ENCODE measurements at places on chromosomes 1 and 21. TPM values are rescaled to one million over a fixed set of nuclear protein-coding genes. Genes with fewer than 3 reads are reported as not detected.

ZBTB48 gene
- total RNA-seq = 37.6 TPM

LRRC53 gene
- total RNA-seq = not detected

DNA sequence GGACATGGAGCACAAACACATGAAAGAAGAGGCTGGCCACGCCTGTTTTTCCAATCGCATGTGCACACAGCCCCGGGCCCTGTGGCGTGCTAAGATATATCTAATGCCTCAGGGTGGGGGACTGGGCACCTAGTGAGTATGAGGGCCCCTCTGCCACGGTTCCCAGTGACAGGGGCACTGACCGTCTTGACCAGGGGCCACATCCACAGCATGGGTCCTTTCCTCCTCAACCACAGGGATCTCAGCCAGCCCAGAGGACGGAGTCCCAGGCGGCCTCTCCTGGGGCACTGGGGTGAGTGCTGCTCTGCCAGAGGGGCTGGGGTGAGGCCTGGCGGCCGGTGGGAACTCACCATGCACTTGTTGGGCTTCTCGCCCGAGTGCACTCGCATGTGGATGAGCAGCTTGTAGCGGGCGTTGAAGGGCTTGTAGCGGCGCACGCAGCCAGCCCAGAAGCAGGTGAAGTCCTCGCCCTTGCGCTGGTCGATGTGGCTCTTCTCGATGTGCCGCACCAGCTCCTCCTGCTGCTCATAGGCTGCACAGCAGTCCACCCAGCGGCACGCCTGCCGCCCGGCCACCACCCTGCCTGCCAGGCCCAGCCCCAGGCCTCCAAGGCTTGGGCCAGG lies 134.7 kb downstream of the DMRTB1 start:
- DNase-seq = peak; percentile 21

GRCh38 chr1:86429122-86429725 lies 5.3 kb downstream of the CLCA2 start:
- DNase-seq = no peak

- DNase-seq = no peak
These were observed 67.2 kb upstream of the IFNAR2 start for GRCh38 chr21:33162436-33162951.

- peak; percentile 94 for DNase-seq
These were observed 4.4 kb downstream of the ENTREP3 start for GRCh38 chr1:155250633-155251449.

- no peak for DNase-seq
These were observed 15.6 kb downstream of the BATF3 start for GRCh38 chr1:212684076-212684475.

GRCh38 chr1:78113156-78113916 lies 67.6 kb downstream of the GIPC2 start:
- DNase-seq = no peak

DNA sequence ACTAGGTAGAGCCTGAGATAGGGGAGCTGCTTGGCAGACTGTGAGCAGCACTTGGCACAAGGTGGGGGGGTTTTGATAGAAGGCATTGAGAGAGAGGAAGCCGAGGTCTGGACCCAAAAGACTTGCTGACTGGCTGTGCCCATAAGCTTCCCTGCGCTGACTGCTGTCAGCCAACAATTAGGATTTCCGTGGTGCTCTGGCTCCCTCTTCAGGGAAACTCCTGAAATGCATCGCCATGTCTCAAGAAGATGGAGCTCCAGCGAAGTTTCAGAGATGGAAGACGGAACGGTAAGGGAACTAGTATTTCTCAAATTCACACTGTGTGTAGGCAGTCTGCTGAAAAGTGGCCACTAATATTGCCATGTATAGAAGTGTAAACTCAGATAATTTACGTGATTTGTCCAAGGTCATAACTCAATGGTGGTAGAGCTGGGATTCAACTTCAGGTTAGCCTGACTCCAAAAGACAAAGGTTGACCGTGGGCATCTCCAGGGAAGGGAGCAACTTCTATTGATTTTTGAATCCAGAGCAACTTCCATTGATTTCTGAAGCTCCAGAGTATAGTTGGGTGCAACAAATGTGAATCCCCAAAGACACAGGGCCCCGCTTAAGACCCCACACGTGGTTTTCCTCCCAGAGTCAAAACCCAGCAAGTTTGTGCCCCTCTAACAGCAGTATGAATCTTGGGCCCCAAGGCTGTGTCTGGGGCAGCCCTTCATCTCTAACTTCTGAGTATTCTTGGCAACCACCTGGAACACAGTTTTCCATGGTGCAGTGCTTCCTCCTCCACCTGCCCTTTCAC lies 44.5 kb upstream of the CRNN start:
- DNase-seq = peak; percentile 82

- no peak for DNase-seq
These were observed 140.2 kb upstream of the SGIP1 start for GRCh38 chr1:66393586-66394287.

SPRR3 gene
- not detected for total RNA-seq

CHAF1B gene
- 6.3 TPM for total RNA-seq

DNA sequence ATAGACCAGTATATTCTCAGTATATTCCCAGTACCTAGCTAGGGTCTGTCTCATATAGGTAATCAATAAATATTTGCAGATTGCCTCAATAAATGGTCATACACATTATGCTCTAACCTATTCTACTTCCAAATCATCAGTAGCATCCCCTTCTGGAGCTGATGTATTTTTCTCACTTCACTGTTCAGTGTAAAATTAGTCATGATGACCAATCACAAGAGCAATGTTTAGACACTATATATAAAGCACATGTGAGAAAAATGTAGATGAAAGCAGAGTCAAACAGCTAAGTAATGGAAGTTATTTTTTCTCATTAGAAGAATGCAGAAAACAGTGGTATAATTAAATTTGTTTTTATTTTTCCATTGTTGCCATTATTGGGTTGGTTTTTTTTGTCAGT lies 34.7 kb downstream of the EPRS1 start:
- DNase-seq = no peak

DNA sequence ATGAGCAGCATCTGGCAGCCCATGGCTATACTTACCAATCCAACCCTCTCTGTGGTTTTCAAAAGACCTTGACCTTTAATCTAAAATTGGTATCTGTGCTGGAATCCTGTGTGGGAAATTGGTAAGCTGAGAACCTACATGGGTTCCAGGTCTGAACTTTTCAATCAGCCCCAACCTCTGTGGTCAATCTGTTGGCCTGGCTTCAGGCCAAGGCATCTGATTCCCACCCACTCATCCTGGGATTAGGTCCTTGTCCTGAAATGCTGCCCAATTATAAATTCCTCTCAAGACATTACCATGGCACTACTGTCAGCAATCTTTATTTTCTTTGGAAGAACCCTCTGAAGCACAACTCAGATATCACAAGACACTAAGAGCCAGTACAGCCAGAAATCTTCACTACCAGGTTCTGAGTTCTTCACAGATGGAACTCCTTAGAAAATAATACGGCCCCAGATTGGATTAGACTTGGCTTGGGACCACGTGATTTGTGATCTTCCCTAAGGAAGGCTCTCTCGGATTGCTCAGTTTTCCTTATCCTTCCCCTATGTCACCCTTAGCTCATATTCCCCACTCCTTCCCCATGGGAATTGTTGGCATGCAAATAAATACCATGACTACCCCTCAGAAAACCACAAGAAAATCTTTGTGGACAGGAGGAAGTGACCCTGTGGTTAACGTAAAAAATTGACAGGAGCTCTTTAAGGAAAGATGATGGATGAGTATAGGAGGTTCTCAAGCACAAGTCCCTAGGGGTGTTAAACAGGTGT lies 207.9 kb upstream of the ST6GALNAC5 start:
- DNase-seq = no peak
